ENCODE measurements at places on chromosomes 3 and 15.
A peak's percentile ranks its signal among the peaks of the same experiment; 100 is the strongest.

- DNase-seq = no peak
Measured at GRCh38 chr15:81625896-81626295, 251.9 kb upstream of the TMC3 start.

DNA sequence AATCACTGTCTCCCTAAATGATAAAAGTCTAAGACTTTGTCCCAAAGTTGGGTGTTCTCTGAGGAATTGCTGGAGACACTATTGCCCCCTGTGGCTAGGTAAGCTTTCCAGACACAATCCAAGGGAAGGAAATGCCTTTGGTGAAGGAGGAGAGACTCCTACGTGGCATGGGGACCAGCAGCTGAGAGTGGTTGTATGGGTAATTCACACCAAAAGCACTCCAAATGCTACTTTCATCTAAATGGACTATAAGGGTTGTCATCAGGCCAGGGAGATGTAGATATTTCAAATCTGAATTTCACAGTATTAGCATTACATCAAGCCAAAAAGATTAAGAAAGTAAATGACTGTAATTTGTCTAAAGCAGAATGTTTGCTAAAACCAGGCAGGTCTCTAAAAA is 400.8 kb upstream of the THBS1 start:
- DNase-seq = no peak

GRCh38 chr3:5874931-5875341 is 687.4 kb downstream of the EDEM1 start:
- no peak for DNase-seq

DNA sequence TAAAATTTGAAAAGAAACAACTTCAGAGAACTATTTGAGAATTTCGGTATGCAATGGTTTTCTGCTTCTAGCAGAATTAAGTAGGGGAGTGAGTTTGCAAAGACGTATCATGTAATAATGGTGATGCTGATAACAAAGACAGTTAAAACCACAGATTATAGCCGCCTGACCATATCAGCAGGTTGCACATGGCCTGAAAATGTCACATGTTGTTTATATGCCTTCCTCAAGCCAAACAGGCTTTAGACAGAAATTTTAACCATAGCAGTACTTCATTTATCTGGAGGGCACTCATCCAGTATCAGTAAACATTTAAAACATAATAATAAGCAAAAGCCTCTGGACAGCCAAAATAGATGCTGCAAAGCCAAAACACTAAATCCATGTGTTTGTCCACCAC is 131.7 kb downstream of the RYR3 start:
- DNase-seq = no peak

- no peak for DNase-seq
Measured at GRCh38 chr3:58576716-58577115, 475 bp downstream of the FAM107A start.

DNA sequence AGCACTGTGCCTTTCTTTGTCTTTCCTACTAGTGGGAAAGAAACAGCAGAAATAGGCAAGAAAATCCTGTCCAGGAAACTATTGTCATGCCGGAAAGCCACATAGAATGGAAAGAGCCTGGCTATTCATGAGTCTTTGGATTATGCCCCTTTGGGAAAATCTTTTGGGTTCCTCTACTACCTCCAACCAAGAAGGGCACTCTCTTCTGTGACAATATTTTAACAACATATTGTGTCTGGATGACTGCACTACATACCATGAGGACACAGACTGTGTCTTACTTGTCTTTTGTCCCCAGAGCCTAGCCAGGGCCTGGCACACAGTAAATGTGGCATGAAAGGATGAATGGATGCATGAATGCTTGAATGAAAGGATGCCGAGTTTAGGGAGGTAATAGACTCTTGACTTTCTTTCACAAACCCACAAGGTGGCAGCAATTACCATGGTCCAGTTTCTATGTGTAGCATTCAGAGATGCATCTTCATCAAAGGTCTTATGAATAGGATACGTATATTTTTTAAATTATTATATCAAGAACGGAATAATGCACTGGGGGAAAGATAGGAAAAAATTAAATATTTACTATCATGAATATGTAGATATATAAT is 30.3 kb downstream of the ARL14 start:
- DNase-seq = peak; percentile 23

DNA sequence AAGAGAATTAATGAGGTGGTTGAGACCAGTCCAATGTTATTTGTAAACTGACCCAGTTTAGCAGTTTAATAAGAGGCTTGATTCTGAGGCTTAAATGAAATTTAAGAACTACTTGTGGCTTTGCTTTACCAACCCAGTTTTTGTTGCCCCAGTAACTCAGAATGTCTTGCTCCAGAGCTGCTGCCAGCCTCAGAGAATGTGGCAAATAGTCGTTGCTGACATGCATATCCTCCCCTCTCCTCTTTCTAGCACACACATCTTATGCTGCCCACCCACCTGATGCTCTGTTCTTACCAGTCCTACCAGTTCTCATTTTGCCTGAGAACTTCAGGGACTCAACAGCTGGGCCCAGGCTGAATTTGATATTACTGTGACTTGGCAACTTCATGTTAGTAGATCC is 92.4 kb upstream of the TSC22D2 start:
- no peak for DNase-seq

GRCh38 chr3:49720855-49721595 is 1.5 kb upstream of the AMIGO3 start:
- no peak for DNase-seq

GRCh38 chr3:111570404-111571030 is 24.6 kb downstream of the ZBED2 start:
- no peak for DNase-seq

GRCh38 chr3:136885357-136886213 is 23.6 kb downstream of the NCK1 start:
- DNase-seq = no peak

DNA sequence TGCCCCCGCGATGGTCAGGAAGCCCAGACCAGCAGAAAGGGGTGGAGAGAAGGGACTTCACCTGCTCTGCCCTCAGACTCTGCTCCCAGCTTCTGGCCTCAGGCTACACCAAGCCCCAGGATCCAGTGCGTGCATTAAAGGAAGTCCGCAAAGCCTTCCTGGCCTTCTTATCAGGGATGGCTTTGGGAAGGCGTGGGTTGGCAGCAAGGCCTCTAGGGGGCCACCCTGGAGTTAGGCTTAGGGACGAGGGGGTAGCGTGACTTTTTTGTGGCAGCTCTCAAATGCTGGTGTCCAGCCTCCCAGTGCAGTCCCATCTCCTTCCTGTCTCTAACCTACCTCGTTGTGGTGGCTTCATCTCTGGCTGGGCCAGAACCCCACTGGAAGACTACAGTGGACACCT is 18.9 kb upstream of the RPL29 start:
- no peak for DNase-seq

- DNase-seq = peak; percentile 26
Measured at GRCh38 chr15:51403072-51403878, 61.8 kb downstream of the GLDN start.

DNA sequence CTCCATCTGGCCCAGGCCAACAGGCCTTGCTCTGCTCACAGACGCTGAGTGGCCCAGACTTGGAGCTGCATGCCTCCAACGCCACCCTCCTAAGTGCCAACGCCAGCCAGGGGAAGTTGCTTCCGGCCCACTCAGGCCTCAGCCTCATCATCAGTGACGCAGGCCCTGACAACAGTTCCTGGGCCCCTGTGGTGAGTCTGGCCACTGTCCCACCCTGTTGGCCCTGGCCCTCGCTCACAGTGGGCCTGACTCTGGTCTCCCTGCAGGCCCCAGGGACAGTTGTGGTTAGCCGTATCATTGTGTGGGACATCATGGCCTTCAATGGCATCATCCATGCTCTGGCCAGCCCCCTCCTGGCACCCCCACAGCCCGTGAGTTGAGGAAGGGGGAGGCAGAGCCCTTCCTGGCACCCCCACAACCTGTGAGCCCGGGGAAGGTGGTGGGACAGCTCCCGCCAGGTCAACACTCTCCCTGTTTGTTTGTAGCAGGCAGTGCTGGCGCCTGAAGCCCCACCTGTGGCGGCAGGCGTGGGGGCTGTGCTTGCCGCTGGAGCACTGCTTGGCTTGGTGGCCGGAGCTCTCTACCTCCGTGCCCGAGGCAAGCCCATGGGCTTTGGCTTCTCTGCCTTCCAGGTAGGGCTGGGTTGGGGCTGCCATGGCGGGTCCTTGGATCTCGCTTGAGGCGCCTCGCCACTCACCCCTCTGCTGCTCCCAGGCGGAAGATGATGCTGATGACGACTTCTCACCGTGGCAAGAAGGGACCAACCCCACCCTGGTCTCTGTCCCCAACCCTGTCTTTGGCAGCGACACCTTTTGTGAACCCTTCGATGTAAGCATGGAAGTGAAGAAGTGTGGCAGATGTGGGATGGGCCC is 10.0 kb downstream of the NT5DC2 start:
- no peak for DNase-seq

DNA sequence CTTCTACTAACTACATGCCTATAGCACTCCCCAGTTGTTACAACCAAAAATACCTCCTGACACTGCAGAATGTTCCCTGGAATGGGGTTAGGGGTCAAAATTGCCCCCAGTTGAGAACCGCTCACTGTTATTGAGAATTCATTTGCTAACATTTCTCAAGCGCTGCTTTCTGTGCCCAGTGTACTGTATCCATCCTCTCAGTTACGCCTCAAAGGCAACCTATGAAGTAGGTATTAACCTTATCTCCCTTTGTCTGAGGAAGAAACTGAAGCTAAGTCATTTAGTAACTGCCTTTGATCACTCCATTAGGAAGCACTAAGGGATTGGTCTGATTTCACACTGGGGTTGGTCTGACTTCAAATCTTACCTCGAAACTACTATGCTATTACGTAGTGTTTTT is 70.1 kb downstream of the CADPS start:
- DNase-seq = no peak

DNA sequence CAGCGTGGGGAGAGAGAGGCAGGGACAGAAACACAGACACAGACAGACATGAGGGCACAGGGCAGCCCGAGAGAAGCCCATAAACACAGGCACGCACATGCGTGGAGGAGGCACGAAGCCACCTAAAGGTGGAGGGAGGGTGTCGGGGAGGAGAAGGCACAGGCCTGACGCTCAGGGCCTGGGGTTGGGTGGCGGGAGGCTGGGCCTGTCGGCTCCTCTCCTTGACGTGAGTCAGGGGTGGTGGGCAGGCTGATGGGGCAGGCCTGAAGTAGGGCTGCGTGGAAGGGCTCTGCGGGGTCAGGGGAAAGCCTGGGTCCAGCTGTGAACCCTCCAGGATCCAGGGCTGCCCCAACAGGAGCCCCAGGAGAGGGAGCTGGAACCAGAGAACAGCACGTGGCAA is 74.2 kb downstream of the EPHB3 start:
- no peak for DNase-seq

DNA sequence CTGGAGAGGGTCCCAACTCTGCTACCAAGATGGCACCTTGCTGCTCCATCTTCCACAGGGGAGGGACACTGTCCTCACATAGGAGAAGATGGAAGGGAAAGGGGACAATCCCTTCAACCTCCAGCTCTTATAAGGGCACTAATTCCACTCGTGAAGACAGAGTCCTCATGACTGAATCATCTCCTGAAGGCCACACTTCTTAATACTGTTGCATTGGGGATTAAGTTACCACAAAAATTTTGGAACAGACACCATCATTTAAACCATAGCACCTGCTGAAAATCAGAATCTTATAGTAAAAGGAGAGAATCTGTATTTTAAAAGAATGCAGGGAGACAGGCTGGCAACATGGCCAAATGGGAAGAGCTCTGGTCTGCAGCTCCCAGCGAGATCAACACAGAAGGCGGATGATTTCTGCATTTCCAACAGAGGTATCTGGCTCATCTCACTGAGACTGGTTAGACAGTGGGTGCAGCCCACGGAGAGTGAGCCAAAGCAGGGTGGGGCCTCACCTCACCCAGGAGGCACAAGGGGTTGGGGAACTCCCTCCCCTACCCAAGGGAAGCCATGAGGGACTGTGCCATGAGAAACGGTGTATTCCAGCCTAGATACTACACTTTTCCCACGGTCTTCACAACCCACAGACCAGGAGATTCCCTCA is 69.4 kb upstream of the LIPC start:
- no peak for DNase-seq

DNA sequence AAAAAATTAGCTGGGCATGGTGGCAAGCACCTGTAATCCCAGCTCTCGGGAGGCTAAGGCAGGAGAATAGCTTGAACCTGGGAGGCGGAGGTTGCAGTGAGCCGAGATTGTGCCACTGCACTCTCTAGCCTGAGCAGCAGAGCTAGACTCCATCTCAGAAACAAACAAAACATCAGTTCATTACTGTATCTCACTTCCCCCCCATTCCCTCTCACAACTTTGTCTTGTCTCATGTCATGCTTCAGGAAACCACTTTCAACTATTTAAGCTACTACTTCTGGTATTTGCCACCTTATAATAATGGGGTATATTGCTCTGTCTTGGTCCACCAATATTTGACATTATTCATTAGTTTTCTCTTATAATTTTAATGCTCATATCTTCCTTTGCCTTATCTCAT is 26.2 kb downstream of the PIK3CA start:
- no peak for DNase-seq

DNA sequence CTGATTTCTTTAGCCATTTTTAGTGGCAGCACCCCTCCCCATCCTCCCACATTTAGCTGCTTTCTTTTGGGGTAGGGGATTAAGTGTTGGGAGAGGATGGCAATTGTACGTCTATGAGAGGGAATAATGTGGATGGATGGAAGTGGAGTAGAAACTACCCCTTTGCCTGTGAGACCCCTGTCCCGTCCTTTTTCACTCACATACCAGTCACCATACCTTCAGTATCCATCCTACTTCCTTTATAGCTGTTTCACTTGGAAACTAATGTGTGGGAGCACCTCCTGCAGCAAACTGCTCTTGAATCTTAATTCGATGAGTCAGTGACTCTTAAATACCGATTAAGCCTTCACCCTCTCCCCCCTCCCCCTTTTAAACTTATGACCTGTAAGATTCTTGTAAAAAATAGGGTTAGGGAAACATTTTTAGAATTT is 730 bp downstream of the SPRED1 start:
- DNase-seq = peak; percentile 54

- DNase-seq = no peak
Measured at GRCh38 chr3:100324044-100324443, 10.5 kb upstream of the NIT2 start.

- no peak for DNase-seq
Measured at GRCh38 chr3:179415377-179415776, 35.9 kb downstream of the GNB4 start.

- DNase-seq = no peak
Measured at GRCh38 chr3:32406486-32407408, 15.1 kb downstream of the CMTM7 start.

DNA sequence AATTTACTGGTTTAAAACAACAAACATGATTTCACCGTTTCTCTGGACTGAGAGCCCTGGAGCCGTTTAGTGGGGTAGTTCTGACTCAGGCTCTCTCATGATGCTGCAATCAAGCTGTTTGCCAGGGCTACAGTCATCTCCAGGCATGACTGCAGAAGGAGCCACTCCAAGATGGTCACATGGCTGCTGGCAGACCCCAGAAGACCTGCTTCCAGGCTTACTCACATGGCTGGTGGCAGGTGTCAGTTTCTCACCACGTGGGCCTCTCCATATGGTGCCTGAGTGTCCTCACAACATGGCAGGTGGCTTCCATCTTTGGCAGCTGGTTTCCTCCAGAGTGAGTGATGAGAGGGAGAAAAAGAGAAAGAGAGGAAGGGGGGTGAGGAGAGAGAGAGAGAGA is 378.3 kb upstream of the RGMA start:
- DNase-seq = peak; percentile 43

All from kidney glomerular epithelial cell (primary cell).